ENCODE measurements at places on chromosomes 1 and 21. TPM values are rescaled to one million over a fixed set of nuclear protein-coding genes. Genes with fewer than 3 reads are reported as not detected.

Gene WDR64
- not detected for total RNA-seq

Gene FCRL5
- not detected for total RNA-seq

Gene TRIM46
- 5.8 TPM for total RNA-seq

Gene ATXN7L2
- total RNA-seq: 11.2 TPM

Gene RGS5
- total RNA-seq: 3.6 TPM

Gene HPCAL4
- total RNA-seq: 3.0 TPM

Gene DMBX1
- total RNA-seq: 0.09 TPM

Gene KLHDC7A
- not detected for total RNA-seq

Gene LRRC39
- total RNA-seq: 0.92 TPM

Gene SH2D2A
- total RNA-seq: 315 TPM

Gene RHBDL2
- not detected for total RNA-seq

GRCh38 chr1:78676347-78676982, 26.8 kb downstream of the IFI44 start:
- peaks cover 4% of the 10 kb centered on the region for H3K4me1 ChIP-seq
- DNase-seq: peak; percentile 77
- peaks cover 4% of the 10 kb centered on the region for H3K27me3 ChIP-seq

- no peaks in the 10 kb centered on the region for H3K36me3 ChIP-seq
- DNase-seq: peak; percentile 21
- H3K4me3 ChIP-seq: peak overlapping the region; percentile 81
- peaks cover 23% of the 10 kb centered on the region for H3K4me1 ChIP-seq
- peak overlapping the region; percentile 87 for H3K27ac ChIP-seq
- H3K27me3 ChIP-seq: no peaks in the 10 kb centered on the region
Measured at GRCh38 chr1:22452481-22452957, 868 bp downstream of the ZBTB40 start.

DNA sequence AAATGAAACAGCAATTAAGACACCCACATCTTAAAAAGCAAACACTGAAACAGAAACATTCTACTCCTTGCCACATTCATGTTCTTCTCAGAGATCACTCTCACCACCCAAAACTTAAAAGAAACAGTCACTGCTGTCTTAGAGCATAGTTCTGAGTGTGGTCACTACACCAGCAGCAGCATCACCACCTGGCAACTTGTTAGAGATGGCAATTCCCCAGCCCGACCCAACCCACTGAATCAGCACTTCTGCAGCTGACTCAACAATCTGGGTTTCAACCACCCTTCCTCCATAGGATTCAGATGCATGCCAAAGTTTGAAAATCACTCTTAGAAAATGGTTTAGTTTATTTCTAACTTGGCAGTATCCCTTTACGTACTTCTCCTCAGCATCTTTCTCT, 126.1 kb downstream of the CDC42BPA start:
- peaks cover 10% of the 10 kb centered on the region for H3K27me3 ChIP-seq
- no peaks in the 10 kb centered on the region for H3K36me3 ChIP-seq
- H3K27ac ChIP-seq: no peak overlapping the region
- H3K4me3 ChIP-seq: no peak overlapping the region
- peaks cover 5% of the 10 kb centered on the region for H3K4me1 ChIP-seq

GRCh38 chr21:36783612-36784374, 84.9 kb downstream of the SIM2 start:
- no peaks in the 10 kb centered on the region for H3K36me3 ChIP-seq
- DNase-seq: no peak
- H3K27ac ChIP-seq: no peak overlapping the region
- no peaks in the 10 kb centered on the region for H3K27me3 ChIP-seq
- no peak overlapping the region for H3K4me3 ChIP-seq

DNA sequence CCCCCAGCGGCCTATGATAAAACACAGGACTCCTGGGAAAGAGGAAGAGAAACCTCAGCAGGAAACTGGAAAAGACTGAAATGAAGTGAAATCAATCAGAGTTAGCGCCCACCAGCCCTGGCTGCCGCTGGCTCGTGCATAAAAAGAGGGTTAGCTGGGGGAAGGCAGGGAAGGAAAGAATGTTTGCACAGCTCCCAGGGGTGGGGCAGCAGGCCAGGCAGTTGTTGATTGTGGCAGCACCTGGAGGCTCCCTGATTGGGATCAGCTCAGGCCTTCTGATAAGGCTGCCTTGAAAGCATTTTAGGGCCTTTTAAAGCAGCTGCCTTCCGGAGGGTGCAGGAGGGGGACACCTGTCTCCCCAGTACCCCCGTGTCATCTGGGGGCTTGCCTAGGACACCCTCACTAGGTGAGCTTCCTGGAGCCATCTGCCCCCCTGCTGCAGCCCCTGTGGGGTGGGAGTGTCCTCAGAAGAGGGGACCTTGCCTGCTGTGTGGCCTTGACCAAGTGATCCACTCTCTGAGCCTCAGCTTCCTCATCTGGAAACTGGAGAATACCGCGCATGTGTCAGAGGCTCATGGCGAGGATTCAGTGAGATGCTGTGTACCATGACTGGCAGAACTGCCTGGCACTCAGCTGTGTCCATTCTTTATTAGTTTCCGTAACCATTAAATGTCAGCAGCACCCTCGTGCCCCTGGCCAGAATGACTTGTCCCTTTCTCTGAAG, 6.6 kb downstream of the EPHB2 start:
- H3K4me1 ChIP-seq: peaks cover 5% of the 10 kb centered on the region
- peaks cover 24% of the 10 kb centered on the region for H3K27me3 ChIP-seq
- no peak overlapping the region for H3K4me3 ChIP-seq
- no peaks in the 10 kb centered on the region for H3K36me3 ChIP-seq
- no peak for DNase-seq
- no peak overlapping the region for H3K27ac ChIP-seq

DNA sequence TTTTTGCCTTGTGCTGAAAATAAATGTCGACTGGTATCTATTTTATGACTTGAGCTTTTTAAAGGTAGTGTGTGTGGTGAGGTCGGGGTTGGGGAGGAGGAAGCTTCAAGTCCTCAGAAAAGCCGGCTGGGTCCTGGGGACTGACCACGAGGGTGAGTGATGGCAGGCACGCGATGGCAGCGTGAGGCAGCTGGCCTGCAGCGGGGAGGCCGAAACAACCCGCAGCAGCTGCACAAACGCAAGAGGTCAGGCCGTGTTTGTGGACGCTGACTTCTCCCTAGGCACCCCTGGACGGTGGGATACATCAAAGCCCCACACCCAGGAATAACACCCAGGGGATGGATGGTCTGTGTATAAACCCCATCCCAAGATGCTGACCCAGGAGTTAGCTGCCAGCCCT, 51.4 kb downstream of the ZBTB18 start:
- H3K27ac ChIP-seq: no peak overlapping the region
- H3K27me3 ChIP-seq: peaks cover 4% of the 10 kb centered on the region
- no peak overlapping the region for H3K4me3 ChIP-seq
- H3K36me3 ChIP-seq: no peaks in the 10 kb centered on the region

DNA sequence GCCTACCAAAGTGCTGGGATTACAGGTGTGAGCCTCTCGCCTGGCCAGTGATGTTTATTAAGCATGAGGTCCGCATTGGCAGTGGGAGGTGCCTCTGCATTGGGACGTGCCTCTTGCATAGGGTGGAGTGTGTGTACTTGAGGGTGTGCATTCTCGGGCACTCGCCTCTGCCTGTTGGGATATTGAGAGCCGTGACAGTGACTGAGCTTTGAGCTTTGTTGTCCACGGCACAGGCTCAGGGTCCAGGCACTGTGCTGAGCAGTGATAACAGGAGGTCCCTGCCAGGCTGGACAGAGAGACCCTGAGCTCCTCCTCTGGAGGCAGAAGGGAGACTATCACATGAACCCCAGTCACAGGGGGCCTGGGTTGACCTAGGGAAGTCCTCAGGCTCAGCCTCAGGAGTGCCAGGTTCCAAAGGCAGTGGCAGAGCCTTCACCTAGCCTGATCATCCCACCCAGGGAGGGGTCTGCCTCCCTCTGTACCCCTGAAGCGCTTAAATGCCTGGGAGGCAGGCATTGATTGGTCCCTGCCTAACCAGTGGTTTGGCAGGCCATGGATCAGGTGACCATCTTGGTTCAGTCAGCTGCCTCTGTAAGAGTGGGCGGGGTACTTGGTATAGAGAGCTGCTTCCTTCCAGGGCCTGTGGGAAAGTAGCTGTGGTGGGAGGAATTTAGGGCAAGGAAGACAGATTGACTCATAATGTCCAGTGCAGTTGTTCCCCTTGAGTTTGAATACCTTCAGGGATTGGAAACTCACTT, 213.8 kb upstream of the TMEM51 start:
- no peaks in the 10 kb centered on the region for H3K27me3 ChIP-seq
- no peak overlapping the region for H3K27ac ChIP-seq
- no peaks in the 10 kb centered on the region for H3K36me3 ChIP-seq
- H3K4me3 ChIP-seq: no peak overlapping the region
- no peak for DNase-seq
- H3K4me1 ChIP-seq: no peaks in the 10 kb centered on the region

DNA sequence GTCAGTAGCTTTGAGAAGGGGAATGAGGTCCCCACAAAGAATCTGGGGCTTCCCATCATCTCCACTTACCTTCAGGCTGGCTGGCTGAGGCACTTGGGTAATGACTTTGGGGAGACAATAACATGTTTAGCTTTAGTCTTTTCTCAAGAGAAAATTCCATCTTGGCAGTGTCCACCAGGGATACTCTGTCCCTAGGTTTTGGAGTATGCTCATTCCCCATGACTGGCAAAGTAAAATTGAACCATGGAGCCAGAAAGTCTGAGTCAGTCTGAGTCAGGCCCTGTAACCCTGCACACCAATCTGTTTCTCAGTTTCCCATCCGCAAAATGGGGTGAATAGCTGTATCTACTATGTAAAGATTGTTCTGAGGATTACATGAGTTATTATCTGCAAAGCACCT, 28.2 kb downstream of the RUNX1 start:
- peaks cover 82% of the 10 kb centered on the region for H3K4me1 ChIP-seq
- H3K4me3 ChIP-seq: no peak overlapping the region
- H3K27me3 ChIP-seq: no peaks in the 10 kb centered on the region
- H3K27ac ChIP-seq: peak overlapping the region; percentile 67
- peaks cover 6% of the 10 kb centered on the region for H3K36me3 ChIP-seq
- DNase-seq: no peak

DNA sequence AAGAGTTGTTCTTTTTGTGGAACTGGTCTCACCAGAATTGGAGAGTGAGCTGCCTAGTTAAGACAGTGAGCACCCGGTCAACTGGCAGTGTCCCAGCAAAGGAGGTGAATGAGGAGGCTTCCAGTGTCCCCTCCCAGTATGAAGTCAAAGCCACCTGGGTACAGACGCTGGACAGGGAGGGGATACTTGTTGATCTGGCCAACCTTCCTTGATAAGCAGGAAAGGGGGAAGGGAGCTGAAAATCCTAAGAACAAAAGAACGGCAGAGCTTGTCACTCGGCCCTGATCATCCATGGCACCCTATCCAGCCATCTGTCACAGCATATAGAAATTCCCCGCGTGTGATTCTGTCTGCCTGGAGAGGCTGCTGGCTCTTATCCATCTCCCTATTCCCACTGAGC, 91.5 kb downstream of the SSBP3 start:
- H3K36me3 ChIP-seq: no peaks in the 10 kb centered on the region
- H3K4me1 ChIP-seq: peaks cover 56% of the 10 kb centered on the region
- H3K27me3 ChIP-seq: no peaks in the 10 kb centered on the region
- no peak overlapping the region for H3K27ac ChIP-seq
- H3K4me3 ChIP-seq: no peak overlapping the region

GRCh38 chr1:8597455-8597854, 220.0 kb downstream of the RERE start:
- H3K4me3 ChIP-seq: no peak overlapping the region
- no peaks in the 10 kb centered on the region for H3K27me3 ChIP-seq
- no peak for DNase-seq
- peaks cover 29% of the 10 kb centered on the region for H3K4me1 ChIP-seq
- no peak overlapping the region for H3K27ac ChIP-seq

- no peaks in the 10 kb centered on the region for H3K4me1 ChIP-seq
- H3K27me3 ChIP-seq: no peaks in the 10 kb centered on the region
- H3K36me3 ChIP-seq: peaks cover 57% of the 10 kb centered on the region
- H3K27ac ChIP-seq: no peak overlapping the region
- no peak overlapping the region for H3K4me3 ChIP-seq
- DNase-seq: no peak
Measured at GRCh38 chr1:156794506-156795373, 21.9 kb downstream of the SH2D2A start.

- H3K27ac ChIP-seq: no peak overlapping the region
- no peak overlapping the region for H3K4me3 ChIP-seq
- H3K27me3 ChIP-seq: no peaks in the 10 kb centered on the region
- peaks cover 27% of the 10 kb centered on the region for H3K36me3 ChIP-seq
Measured at GRCh38 chr1:181010789-181011188, 11.9 kb downstream of the STX6 start.

- H3K4me3 ChIP-seq: no peak overlapping the region
- H3K36me3 ChIP-seq: no peaks in the 10 kb centered on the region
- DNase-seq: no peak
- H3K27ac ChIP-seq: no peak overlapping the region
- H3K27me3 ChIP-seq: no peaks in the 10 kb centered on the region
Measured at GRCh38 chr1:199466961-199467360, 560.5 kb upstream of the NR5A2 start.

GRCh38 chr21:24115141-24115540, 1492.1 kb downstream of the MRPL39 start:
- no peaks in the 10 kb centered on the region for H3K36me3 ChIP-seq
- H3K27me3 ChIP-seq: no peaks in the 10 kb centered on the region
- no peaks in the 10 kb centered on the region for H3K4me1 ChIP-seq
- H3K4me3 ChIP-seq: no peak overlapping the region
- no peak for DNase-seq

DNA sequence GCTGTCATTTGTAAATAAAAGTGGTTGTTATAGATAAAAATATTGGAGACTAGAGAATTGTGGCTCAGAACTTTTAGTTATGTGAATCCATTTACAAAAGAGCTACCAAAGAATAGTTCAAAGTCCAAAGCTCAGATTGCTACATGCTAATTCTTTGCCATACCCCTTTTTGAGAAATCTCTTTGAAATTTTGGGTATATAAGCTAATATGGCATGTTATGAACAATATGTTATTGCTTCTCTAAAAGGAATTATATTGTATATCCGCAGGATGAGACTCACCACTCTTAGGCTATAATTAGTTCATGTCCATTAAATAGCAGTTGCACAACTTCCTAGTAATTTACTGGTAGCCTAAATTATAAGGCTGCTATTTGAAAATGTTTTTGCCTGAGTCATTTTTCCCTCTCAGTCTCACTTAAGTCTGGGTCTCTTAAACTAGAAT, 178.0 kb downstream of the ZNF281 start:
- H3K27me3 ChIP-seq: peaks cover 11% of the 10 kb centered on the region
- H3K27ac ChIP-seq: no peak overlapping the region
- peaks cover 2% of the 10 kb centered on the region for H3K4me1 ChIP-seq
- no peaks in the 10 kb centered on the region for H3K36me3 ChIP-seq
- H3K4me3 ChIP-seq: no peak overlapping the region

DNA sequence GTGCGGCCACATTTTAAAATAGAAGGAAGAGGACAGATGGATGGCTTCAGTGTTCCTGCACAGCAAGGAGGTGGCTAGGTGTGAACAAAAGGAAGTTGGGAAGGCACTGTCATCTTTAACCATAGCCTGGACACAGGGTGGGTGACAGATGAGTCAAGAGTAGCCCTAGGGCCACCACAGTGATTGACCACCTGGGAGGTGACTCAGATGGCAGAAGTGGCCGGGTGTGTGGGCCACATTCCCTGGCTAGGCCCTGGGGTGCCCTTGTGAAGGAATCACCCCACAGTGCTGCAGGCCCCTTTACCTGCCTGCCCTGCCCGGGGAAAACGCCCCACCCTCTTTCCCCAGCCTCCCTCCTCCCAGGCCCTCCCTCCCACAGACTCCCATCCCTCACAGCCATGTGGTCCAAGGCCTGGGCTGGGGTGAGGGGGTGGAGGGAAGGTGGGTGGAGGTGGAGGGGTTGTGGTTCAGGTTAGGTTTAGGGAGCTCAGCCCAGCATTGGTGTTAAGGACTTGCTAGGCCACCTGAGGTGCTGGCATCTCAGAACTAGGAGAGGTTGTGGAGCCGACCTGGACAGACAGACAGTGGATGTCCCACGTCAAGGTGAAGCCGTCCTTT, 59.1 kb downstream of the SPSB1 start:
- H3K27me3 ChIP-seq: no peaks in the 10 kb centered on the region
- H3K36me3 ChIP-seq: no peaks in the 10 kb centered on the region
- no peak overlapping the region for H3K4me3 ChIP-seq
